Activated B cell treated with CpG ODN at 0.5 μM for 24 hours (primary cell): ENCODE measurements at places on chromosomes 2 and 18. TPM values are rescaled to one million over a fixed set of nuclear protein-coding genes. Genes with fewer than 3 reads are reported as not detected.

- no peaks in the 10 kb centered on the region for H3K4me1 ChIP-seq
- H3K27ac ChIP-seq = no peak overlapping the region
- H3K4me3 ChIP-seq = no peak overlapping the region
- no peaks in the 10 kb centered on the region for H3K36me3 ChIP-seq
- DNase-seq = no peak
- no peaks in the 10 kb centered on the region for H3K27me3 ChIP-seq
Observed at GRCh38 chr18:67846422-67847098, 330.0 kb upstream of the DSEL start.

CSRNP3 gene
- not detected in 2 replicates for total RNA-seq

- peaks cover 20% of the 10 kb centered on the region for H3K36me3 ChIP-seq
- no peak for DNase-seq
- no peak overlapping the region for H3K27ac ChIP-seq
- H3K4me3 ChIP-seq = no peak overlapping the region
- no peaks in the 10 kb centered on the region for H3K27me3 ChIP-seq
Observed at GRCh38 chr2:148299616-148300015, 278.7 kb downstream of the MBD5 start.

- no peak overlapping the region for H3K27ac ChIP-seq
- H3K4me3 ChIP-seq = peak overlapping the region; percentile 75
- peaks cover 17% of the 10 kb centered on the region for H3K4me1 ChIP-seq
Observed at GRCh38 chr2:167293172-167293781, 405.0 kb downstream of the XIRP2 start.

GRCh38 chr2:44944102-44944951 lies 2.8 kb downstream of the SIX3 start:
- no peaks in the 10 kb centered on the region for H3K36me3 ChIP-seq
- H3K4me1 ChIP-seq = peaks cover 55% of the 10 kb centered on the region
- peak overlapping the region; percentile 56 for H3K27ac ChIP-seq
- H3K4me3 ChIP-seq = peak overlapping the region; percentile 62
- peaks cover 81% of the 10 kb centered on the region for H3K27me3 ChIP-seq
- DNase-seq = no peak

DNA sequence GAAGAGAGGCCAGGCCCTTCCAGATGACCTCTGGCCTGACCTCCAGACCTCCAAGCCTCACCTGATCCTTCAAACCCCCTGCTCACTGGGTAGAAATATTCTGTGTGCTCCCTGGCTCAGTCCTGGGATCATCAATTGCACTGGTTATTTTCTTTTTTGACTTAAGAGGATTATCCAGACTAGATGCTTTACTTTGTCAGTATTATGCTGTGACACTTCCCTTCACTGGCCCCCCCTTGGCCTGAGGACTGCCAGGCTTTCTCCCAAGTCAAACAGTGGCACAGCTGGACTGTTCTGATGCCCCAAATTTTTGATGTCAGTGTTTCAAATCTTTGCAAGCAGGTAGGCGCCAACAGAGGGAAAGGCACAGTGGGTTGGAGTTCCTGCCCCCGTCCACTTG lies 156.3 kb upstream of the SKOR2 start:
- H3K4me3 ChIP-seq = no peak overlapping the region
- H3K27ac ChIP-seq = no peak overlapping the region
- no peaks in the 10 kb centered on the region for H3K4me1 ChIP-seq
- no peaks in the 10 kb centered on the region for H3K36me3 ChIP-seq
- no peak for DNase-seq

DNA sequence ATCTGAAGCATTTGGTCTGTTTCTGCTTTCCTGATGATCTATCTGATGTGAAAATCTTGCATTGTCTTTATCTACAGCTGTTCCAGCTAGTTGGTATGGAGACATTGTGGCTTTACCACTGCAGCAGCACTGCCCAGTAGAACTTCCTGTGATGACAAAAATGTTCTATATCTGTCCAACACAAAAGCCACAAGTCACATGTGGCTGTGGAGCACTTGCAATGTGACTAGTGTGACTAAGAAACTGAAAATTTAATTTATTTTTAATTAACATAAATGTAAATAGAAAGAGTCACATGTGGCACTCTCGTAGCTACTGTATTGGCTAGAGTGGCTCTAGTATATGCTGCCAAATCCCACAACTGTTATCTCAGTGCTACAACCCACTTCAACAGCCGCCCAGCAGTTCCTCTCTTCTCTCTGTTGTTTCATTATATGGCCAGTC lies 425.7 kb downstream of the SETBP1 start:
- peaks cover 2% of the 10 kb centered on the region for H3K4me1 ChIP-seq
- DNase-seq = peak; percentile 17
- H3K27me3 ChIP-seq = no peaks in the 10 kb centered on the region
- peak overlapping the region; percentile 21 for H3K4me3 ChIP-seq

GRCh38 chr2:240133401-240133800 lies 2.7 kb downstream of the COPS9 start:
- H3K4me1 ChIP-seq = peaks cover 27% of the 10 kb centered on the region
- no peak overlapping the region for H3K27ac ChIP-seq
- no peak overlapping the region for H3K4me3 ChIP-seq

DNA sequence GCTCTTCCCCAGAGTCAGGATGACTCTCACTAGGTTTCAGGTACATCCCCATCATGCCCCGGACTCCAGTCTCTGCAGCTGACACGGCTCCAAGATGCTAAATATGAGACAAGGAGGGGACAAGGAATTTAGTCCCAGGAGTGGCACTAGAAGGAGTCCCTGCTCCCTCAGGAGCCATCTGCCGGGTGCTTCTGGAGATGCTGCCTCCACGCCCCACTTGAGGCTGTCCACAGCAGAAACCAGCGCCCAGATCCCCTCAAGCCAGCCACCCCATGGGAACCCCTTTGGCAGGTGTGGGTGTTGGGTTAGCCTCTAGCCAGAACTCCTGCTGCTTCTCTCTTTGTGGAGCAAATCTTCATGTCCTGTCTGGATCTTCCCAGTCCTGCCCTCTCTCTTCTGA lies 40.3 kb downstream of the BCL11A start:
- peak overlapping the region; percentile 66 for H3K4me3 ChIP-seq
- H3K27me3 ChIP-seq = no peaks in the 10 kb centered on the region
- DNase-seq = no peak
- H3K36me3 ChIP-seq = peaks cover 79% of the 10 kb centered on the region
- peaks cover 97% of the 10 kb centered on the region for H3K4me1 ChIP-seq
- peak overlapping the region; percentile 91 for H3K27ac ChIP-seq

DNA sequence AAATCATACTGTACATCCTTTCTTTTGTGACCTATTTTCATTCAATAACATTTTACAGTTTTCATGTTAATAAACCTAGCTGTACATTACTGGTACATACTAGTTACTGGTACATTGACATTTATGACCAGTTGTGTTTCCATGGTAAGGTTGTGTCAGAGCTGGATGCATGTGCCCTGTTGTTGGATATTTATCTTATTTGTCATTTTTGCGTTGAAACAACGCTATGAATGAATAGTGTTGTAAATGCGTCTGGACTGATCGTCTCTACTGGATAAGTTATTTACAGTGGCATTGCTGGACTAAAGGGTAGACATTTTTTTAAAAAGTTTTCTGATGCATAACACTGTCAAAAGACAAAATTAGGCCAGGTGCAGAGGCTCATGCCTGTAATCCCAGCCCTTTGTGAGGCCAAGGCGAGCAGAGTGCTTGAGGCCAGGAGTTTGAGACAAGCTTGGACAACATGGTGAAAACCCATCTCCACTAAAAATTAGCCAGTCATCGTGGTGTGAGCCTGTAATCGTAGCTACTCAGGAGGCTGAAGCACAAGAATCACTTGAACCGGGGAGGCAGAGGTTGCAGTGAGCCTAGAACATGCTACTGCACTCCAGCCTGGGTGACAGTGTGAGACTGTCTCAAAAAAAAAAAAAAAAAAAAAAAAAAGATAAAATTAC lies 40.2 kb downstream of the MCFD2 start:
- DNase-seq = no peak
- H3K4me1 ChIP-seq = no peaks in the 10 kb centered on the region

ANKRD30BL gene
- total RNA-seq = not detected in 2 replicates

TUBA4B gene
- 0.20 TPM in 1 of 2 replicates, not detected in the other for total RNA-seq

DNA sequence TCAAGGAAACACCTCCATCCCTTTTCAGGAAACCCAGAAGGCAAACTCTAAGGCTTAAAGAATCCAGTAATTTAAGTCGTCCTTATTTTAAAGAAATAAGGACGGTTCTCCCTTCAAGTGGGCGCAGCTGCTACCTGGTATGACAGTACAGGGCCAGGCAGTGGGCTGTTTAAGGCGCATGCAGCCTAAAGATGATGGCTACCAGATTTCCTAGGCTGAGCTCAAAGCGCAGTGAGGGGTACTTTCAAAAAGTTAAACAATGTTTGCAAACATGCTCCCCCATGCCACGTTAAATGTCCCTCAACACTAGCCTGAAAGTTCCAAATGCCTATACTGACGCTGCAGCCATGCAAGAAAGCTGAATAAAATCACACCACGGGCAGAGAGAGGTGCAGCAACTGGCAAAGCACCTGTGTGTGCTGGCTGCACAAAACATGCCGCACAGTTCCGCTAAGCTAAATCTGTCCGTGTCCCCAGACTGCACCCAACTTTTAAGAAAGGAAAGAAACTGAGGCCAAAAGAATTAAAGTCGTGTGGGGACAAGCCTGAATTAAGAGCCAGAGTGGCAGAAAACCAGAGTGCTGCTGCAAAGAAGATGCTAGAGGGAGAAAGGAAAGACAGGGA lies 583 bp downstream of the HIBCH start:
- H3K27ac ChIP-seq = peak overlapping the region; percentile 94
- peaks cover 6% of the 10 kb centered on the region for H3K36me3 ChIP-seq
- no peak for DNase-seq
- peaks cover 48% of the 10 kb centered on the region for H3K4me1 ChIP-seq
- H3K4me3 ChIP-seq = peak overlapping the region; percentile 96
